ENCODE measurements at places on chromosomes 11 and 22.

- DNase-seq, result no peak
Measured at GRCh38 chr22:49996518-49997250, 15.9 kb downstream of the IL17REL start.

- no peak for DNase-seq
Measured at GRCh38 chr11:126507646-126508045, 152.2 kb downstream of the ST3GAL4 start.

- no peak for DNase-seq
Measured at GRCh38 chr11:73969991-73970800, 12.4 kb downstream of the UCP2 start.

GRCh38 chr11:92480499-92480898 lies 255.9 kb downstream of the FAT3 start:
- DNase-seq, result no peak

DNA sequence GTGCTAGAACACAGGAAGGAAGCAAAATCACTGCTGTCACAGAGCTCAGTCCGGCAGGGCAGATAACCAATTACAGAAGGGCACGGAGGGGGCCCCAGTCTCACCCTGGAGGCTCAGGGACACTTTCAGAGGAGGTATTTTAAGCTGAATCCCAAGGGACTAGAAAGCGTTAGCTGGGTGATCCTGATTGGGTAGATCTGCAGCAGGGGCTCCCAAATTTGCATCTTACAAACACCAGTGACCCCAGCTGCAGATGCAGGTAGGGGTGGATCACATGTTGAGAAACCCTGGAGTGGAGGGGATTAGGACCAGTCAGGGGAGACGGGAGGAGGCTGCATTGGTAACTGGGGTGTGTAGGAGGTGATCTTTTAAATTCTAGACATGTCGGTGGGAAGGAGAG lies 91.4 kb downstream of the CSNK2A3 start:
- DNase-seq, result no peak

- DNase-seq, result no peak
Measured at GRCh38 chr22:46224044-46224897, 25.8 kb downstream of the CDPF1 start.

- DNase-seq, result no peak
Measured at GRCh38 chr11:83238111-83238510, 44.6 kb downstream of the ANKRD42 start.

DNA sequence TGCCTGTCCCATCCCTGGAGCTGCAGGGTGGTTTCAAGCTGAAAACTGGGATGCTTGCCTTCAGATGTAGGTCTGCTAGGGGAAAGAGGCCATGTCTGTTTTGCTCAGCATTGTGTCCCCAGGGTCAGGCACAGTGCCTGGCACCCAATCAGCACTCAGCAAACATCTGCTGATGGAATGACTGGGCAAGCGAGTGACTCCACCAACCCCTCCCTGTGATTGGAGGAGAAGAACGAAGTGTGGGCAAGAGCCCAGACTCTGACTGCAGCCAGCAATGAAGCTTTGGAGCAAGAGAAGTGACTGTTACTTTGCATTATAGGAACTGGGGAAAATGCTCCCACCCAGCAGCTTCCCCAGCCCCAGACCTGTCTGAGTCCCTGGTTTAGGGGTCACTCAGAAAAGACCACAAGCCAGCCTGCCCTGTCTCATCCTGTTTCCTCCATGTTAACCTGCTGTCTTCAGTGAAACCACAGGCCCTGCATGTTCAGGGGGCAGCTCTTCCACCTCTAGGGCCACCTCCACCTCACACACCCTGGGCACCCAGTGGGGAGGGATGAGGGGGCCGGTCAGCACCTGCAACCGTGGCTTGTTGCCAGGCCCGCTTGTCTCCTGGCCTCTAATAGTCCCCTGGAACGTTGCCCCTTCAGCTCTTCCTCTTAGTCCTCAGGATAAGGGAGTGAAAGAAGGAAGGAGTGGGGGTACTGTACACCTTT lies 147.4 kb downstream of the TRIM29 start:
- DNase-seq, result no peak

DNA sequence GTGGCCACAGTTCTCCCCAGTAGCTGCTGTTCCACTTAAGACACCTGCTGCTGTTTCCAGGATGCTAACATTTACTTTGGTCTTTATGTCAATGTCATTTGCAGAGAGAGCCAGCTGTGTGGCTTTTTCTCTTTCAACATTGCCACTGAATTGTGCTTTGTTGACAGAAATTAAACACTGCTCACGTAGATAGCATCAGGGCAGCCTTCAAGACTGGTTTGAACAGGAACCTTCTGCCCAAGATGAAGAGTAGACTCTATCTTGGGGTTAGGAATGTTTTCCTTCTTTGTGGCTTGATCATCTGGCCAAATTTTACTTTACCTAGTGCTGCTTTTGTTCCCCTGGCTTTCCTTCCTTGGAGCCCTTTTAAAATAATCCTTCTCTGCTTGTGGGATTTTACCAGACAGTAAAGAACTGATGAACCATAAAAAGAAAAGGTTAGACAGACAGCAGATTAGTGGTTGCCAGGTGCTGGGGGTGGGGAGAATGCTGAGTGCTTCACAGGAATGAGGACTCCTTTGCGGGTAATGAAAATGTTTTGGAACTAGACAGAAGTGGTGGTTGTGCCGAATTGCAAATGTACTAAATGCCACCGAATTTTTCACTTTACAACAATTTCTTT lies 22.7 kb upstream of the XBP1 start:
- DNase-seq, result no peak

GRCh38 chr11:31767685-31768084 lies 43.4 kb downstream of the PAX6 start:
- DNase-seq, result no peak

DNA sequence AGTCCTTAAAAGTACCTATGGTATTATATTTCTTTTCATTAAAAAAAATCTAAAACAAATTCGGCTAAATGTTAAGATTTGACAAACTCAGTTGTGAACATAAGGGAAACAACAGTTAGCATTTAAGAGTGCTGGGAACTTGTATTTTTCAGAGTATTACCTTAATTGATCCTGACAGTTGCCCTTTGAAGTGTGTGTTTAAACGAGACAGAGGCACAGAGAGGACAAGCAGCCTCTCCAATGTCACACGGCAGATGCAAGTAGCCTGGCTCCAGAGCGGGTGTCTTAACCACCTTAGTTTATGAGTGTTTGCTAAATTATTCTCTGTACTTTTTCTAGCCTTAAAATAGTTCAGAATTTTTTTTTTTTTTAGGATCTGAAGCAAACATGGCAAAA lies 80.9 kb downstream of the TIMP3 start:
- no peak for DNase-seq

GRCh38 chr11:87879118-87879517 lies 296.1 kb downstream of the RAB38 start:
- DNase-seq, result no peak
